Prostate gland (tissue), 2 donors: ENCODE measurements at places on chromosomes 11 and 22. TPM values are rescaled to one million over a fixed set of nuclear protein-coding genes. Genes with fewer than 3 reads are reported as not detected.

- H3K27me3 ChIP-seq, result no peaks in the 10 kb centered on the region
- no peaks in the 10 kb centered on the region for H3K4me1 ChIP-seq
- no peaks in the 10 kb centered on the region for H3K36me3 ChIP-seq
- no peak overlapping the region for H3K27ac ChIP-seq
These were observed 3.7 kb downstream of the TRPM5 start for GRCh38 chr11:2440646-2441045.

DNA sequence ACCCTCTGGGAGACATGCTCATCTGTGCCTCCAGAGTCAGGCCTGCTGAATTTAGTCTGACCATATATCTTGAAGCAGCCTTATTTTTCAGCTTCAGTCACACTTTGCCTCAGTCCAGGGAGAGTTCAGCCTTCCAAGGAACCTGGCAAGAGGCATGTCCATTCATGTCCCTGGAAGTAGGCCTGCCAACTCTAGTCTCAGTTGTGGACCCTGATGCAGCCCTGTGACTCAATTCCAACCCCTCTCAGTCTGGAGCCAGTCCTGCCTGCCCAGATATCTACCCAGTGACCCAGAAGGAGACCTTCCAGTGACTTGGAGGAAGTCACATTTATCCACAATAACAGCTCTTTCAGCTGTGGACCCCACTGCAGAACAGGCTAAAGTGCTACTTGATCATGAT, 566.6 kb downstream of the TMEM135 start:
- no peak overlapping the region for H3K27ac ChIP-seq
- no peaks in the 10 kb centered on the region for H3K27me3 ChIP-seq
- DNase-seq, result no peak
- H3K36me3 ChIP-seq, result no peaks in the 10 kb centered on the region
- no peaks in the 10 kb centered on the region for H3K4me1 ChIP-seq

- no peaks in the 10 kb centered on the region for H3K36me3 ChIP-seq
- H3K4me3 ChIP-seq, result no peak overlapping the region
- no peaks in the 10 kb centered on the region for H3K4me1 ChIP-seq
- no peak overlapping the region for H3K27ac ChIP-seq
- H3K27me3 ChIP-seq, result no peaks in the 10 kb centered on the region
These were observed 98.0 kb downstream of the PRR5L start for GRCh38 chr11:36394056-36394455.

DNA sequence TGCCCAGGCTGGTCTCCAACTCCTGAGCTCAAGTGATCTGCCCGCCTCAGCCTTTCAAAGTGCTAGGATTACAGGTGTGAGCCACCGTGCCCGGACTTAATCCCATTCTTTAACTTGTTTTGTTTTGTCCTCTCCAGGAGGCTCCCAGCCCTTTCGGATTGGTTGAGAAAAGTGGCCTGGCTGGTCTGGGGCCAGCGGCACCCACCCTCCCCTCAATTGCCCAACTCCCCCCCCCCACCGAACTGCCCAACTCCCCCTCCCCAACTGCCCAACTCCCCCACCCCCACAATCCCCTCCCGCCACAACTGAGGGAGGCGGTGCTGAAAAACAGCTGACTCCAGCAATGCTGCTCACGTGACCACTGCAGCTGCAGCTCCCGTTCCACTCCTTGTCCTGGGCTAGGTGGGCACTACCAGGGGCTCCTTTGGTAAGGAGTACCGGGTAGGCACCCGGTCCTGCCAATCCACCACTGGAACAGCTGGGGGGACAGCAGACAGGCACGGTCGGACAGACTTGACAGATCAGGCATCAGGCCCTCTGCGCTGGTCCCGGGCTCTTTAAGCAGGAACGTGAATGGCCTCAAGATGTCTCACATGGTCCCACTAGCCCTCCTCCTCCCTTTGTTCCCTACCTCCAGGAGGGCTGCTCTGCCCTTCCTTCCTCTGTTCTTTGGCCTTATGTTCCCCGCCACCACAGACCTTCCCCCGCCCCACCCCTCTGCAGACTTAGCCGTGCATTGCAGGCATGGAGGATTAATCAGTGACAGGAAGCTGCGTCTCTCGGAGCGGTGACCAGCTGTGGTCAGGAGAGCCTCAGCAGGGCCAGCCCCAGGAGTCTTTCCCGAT, at the start of gene TCN2:
TSS of gene TCN2 (plus strand) at position 720 of the 845 bp plus-strand sequence. CDS start 158 bp downstream, outside the sequence.
- peak within 1 kb of the TSS; percentile 65 for H3K27ac ChIP-seq
- DNase-seq, result peak; percentile 79
- H3K4me1 ChIP-seq, result no peaks in the 10 kb centered on the region

GRCh38 chr11:2777871-2778629, 78.3 kb upstream of the KCNQ1OT1 start:
- no peaks in the 10 kb centered on the region for H3K36me3 ChIP-seq
- peak overlapping the region; percentile 74 for H3K27ac ChIP-seq
- DNase-seq, result peak; percentile 4
- H3K4me1 ChIP-seq, result peaks cover 16% of the 10 kb centered on the region
- H3K27me3 ChIP-seq, result no peaks in the 10 kb centered on the region
- H3K4me3 ChIP-seq, result no peak overlapping the region

DNA sequence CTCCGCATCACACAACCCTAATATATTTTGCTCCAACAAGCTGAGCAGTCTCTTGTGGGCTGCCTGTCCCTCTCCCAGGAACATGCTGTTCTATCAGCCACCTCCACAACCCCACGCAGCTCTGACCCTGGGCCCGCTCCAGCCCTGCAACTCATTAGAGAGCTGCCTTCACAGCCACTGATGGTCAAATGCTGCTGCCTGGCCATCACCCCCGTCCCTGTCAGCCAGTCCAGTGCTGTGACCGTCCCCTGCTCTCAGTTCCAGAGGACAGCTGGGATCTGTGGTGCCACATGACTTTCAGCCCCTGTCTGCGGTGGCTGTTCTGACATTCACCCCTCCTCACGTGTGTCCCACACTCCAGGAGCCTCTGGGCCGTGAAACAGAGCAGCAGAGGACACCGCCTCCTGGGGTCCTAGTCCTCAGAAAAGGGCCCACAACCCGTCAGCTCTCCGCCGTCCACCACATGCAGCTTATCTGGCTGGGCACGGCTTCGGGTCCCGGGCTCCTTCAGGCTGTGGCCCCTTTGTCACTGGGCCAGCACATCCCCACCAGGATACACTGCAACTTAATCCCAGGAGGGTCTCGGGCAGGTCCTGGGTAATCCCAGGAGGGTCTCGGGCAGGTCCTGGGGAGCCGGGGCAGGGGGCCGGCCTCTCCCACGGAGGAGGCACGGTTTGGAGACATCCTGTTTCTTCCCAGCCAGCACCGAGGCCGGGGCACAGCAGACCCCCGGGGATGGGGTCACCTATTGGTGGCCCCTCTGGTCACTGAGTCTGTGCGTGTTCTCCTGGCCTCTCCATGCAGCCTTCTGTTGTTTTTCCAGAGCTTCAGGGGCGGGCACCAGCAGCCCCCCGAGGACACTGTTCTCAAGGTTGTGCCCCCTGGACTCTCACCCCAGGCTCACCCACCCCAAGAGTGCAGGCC, 15.1 kb downstream of the CRELD2 start:
- no peak overlapping the region for H3K4me3 ChIP-seq
- peak overlapping the region; percentile 94 for H3K27ac ChIP-seq
- H3K27me3 ChIP-seq, result no peaks in the 10 kb centered on the region

- no peak for DNase-seq
- no peak overlapping the region for H3K27ac ChIP-seq
- no peaks in the 10 kb centered on the region for H3K4me1 ChIP-seq
- no peaks in the 10 kb centered on the region for H3K36me3 ChIP-seq
These were observed 89.5 kb upstream of the DDI1 start for GRCh38 chr11:103946793-103947545.

DNA sequence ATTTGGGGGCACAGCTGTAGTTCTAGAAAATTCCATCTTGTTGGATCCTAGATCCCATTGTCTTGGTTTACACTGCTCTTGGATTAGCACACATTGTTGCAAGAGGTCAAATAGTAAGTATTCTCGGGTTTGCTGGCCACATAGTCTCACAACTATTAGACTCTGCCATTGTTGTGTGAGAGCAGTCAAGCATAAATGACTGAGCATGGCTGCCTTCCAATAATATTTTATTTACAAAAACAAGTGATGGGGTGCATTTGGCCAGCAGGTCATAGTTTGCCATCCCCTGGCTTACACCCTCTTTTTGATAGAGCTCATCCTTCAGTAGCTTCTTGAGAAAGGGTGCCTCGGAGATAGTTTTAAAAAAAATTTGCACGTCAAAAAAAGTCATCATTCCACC, 77.9 kb upstream of the ALX4 start:
- peaks cover 2% of the 10 kb centered on the region for H3K27me3 ChIP-seq
- H3K4me1 ChIP-seq, result no peaks in the 10 kb centered on the region
- no peak overlapping the region for H3K27ac ChIP-seq
- H3K4me3 ChIP-seq, result no peak overlapping the region
- DNase-seq, result no peak

DNA sequence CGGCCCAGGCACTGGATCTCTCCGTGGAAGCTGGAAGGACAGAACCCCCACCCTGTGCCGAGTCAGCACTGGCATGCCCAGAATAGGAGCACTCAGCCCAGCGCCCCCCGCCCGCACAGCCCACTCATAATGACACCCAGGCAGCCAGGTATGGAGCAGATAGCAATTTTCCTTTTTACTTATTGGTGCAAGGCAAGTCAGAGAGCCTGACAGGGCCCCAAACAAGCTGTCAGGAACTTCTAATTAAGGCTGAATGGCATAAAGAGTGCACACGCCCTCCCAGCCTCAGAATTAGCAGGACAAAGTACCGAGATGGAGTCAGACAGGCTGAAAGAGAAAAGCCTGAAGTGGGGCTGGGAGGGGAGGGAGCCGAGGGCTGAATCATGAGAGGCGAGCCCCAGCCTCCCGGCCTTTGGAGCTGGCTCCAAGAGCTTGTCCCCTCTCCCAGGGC, 76.9 kb downstream of the DSCAML1 start:
- no peak for DNase-seq
- H3K27ac ChIP-seq, result no peak overlapping the region
- no peaks in the 10 kb centered on the region for H3K36me3 ChIP-seq
- no peaks in the 10 kb centered on the region for H3K27me3 ChIP-seq

DNA sequence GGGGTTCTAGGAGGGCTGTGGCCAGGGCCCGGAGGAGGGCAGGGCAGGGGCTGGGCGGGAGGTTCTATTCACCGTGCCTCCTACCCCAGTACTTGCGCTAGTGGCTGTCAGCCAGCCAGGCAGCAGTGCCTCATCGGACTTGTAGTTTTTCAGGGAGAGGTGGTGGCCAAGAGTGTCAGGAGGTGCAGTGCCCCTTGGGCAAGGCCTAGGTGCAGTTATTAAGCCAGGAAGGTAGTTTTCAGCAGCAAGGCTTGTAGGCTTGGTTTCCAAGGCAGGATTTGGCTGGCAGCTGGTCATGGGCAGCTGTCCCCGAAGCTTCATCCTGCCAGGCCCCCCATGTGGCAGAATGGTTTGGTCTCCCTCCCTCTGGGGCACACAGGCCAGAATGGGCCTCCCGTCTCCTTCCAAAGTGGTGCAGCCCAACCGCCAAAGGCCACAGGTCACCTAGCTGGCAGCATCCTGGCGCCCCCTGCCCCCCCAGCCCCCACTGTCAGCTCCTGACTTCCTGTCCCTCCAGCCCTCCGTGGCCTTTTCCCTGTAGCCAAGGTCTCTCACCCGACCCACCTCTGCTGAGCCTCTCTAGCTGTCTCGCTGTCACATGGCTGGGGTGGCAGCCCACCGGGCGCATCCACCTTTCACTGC, 8.5 kb downstream of the CCDC88B start:
- no peak overlapping the region for H3K27ac ChIP-seq
- H3K4me1 ChIP-seq, result no peaks in the 10 kb centered on the region
- H3K36me3 ChIP-seq, result no peaks in the 10 kb centered on the region
- no peak for DNase-seq
- no peak overlapping the region for H3K4me3 ChIP-seq
- H3K27me3 ChIP-seq, result no peaks in the 10 kb centered on the region

USP2 gene
- total RNA-seq, result 10.8 TPM

PRDM11 gene
- total RNA-seq, result 13.1 TPM

CCDC81 gene
- 1.2 TPM for total RNA-seq

PLA2G3 gene
- total RNA-seq, result 0.23 TPM

FAM227A gene
- total RNA-seq, result 2.2 TPM
